ENCODE measurements at places on chromosomes 5 and 9.

- DNase-seq = no peak
Observed at GRCh38 chr5:23302438-23302837, 205.0 kb upstream of the PRDM9 start.

DNA sequence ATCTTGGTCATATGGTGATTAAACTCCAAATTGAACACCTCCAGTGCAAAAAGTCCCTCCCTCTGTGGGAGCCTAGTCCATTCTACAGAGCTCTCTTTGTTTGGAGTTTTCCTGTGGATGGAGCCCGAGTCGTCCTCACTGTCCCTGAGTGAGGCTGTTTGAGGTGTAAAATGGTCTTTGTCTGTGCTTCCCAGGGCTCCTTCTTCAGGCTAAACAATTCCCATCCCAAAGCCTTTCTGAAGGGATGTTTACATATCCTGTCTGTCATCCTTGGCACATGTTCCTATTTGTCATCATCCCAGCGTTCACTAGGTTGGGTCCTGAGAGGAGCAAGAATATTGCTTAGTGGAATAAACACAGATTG is 68.9 kb downstream of the COL27A1 start:
- no peak for DNase-seq

DNA sequence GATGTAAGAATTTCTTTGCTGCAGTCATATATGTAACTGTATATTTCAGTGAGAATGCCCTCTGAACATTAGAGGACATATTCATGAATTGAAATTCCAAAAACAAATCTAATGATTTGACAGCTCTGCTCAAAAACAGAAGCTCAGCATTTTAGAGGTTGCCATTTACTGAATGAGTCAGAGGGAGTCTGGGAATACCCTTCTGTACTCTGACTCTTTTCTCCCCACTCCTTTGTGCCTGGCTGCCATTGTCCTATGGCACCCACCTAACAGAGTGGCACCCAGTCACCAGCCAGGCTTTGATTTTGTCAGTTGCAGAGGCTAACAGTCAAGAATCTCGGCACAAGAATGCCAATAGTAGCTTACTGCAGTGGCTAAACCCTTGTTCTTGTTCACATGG is 133.6 kb downstream of the ATG10 start:
- peak; percentile 1 for DNase-seq

GRCh38 chr5:139638090-139638735 is 9.9 kb upstream of the CXXC5 start:
- no peak for DNase-seq

GRCh38 chr9:129307227-129307970 is 129.3 kb upstream of the IER5L start:
- DNase-seq = no peak

DNA sequence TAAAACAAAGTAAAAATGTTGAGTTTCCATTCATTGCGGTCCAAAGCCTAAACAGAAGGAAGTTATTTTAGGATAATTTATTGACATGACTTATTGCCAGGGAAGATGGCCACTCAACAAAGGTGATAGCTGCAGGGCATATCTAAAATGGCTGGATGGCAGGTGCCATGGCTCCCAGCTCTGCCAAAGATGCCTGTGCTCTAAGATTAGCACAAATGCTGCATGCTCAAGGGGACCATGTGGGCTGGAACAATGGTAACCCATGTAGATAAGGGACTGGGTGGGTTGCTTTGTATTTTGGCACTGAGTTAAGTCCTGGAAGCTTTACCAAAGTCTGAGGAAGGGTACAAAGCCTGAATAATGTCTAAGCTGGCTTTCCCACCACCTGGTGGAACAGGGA is 95.5 kb upstream of the IFNK start:
- DNase-seq = no peak

GRCh38 chr9:68778635-68779034 is 73.6 kb downstream of the PIP5K1B start:
- no peak for DNase-seq
